ENCODE measurements at places on chromosomes 4 and X. TPM values are rescaled to one million over a fixed set of nuclear protein-coding genes. Genes with fewer than 3 reads are reported as not detected.

The ALB gene
- not detected for total RNA-seq

The SLC34A2 gene
- total RNA-seq = not detected

The MAGEE2 gene
- not detected for total RNA-seq

The TRIM60 gene
- total RNA-seq = not detected

The CC2D2A gene
- 19.7 TPM for total RNA-seq

The PCGF3 gene
- 79.6 TPM for total RNA-seq

The IL21 gene
- total RNA-seq = not detected

The PAGE1 gene
- total RNA-seq = not detected

The PPBP gene
- not detected for total RNA-seq

The TSPYL2 gene
- total RNA-seq = 26.1 TPM

The DAPP1 gene
- not detected for total RNA-seq

The RHOH gene
- total RNA-seq = not detected

The LGI2 gene
- under 0.01 TPM for total RNA-seq

The FGA gene
- not detected for total RNA-seq

The ADRA2C gene
- 2.6 TPM for total RNA-seq

The PPARGC1A gene
- not detected for total RNA-seq

The SCD5 gene
- total RNA-seq = 12.2 TPM

The CENPVL2 gene
- not detected for total RNA-seq

The RTL3 gene
- 0.05 TPM for total RNA-seq

The OTUD6A gene
- total RNA-seq = not detected

The CSAG3 gene
- not detected for total RNA-seq

The PAGE5 gene
- total RNA-seq = not detected

The EMCN gene
- total RNA-seq = not detected

The SAGE1 gene
- not detected for total RNA-seq

The RTL9 gene
- total RNA-seq = 0.37 TPM

The TBX22 gene
- total RNA-seq = not detected

The TRIM75 gene
- not detected for total RNA-seq

The AWAT2 gene
- not detected for total RNA-seq

The SHROOM4 gene
- 2.4 TPM for total RNA-seq

The TRO gene
- total RNA-seq = 30.3 TPM

The AFF2 gene
- total RNA-seq = 6.8 TPM

The SERTM2 gene
- 0.05 TPM for total RNA-seq

The FHL1 gene
- total RNA-seq = 118 TPM

The TCP11X1 gene
- total RNA-seq = not detected

The ZNF630 gene
- 0.97 TPM for total RNA-seq

The TLR1 gene
- total RNA-seq = 0.60 TPM

The SPATA4 gene
- total RNA-seq = under 0.01 TPM
